ENCODE measurements at places on chromosomes 6 and 20.

- DNase-seq: no peak
Observed at GRCh38 chr6:167113047-167113754, 9.7 kb upstream of the CCR6 start.

- DNase-seq: no peak
Observed at GRCh38 chr6:112441607-112442006, 94.5 kb downstream of the RFPL4B start.

- no peak for DNase-seq
Observed at GRCh38 chr6:137233911-137234863, 15.0 kb upstream of the IFNGR1 start.

GRCh38 chr20:49862607-49863200 is 50.1 kb downstream of the SLC9A8 start:
- no peak for DNase-seq

Data from iPS DF 6.9 (cell line).